Kidney epithelial cell (primary cell): ENCODE measurements at places on chromosomes 7 and 10.

- no peak for DNase-seq
Observed at GRCh38 chr7:43781726-43782607, 23.5 kb downstream of the BLVRA start.

GRCh38 chr7:29805886-29806207, 461 bp upstream of the WIPF3 start:
- DNase-seq = no peak

GRCh38 chr7:24604630-24605029, 31.4 kb downstream of the PALS2 start:
- no peak for DNase-seq

- DNase-seq = no peak
Observed at GRCh38 chr10:69490876-69491275, 39.6 kb downstream of the TSPAN15 start.

- DNase-seq = no peak
Observed at GRCh38 chr10:61120805-61121204, 176.8 kb upstream of the RHOBTB1 start.

DNA sequence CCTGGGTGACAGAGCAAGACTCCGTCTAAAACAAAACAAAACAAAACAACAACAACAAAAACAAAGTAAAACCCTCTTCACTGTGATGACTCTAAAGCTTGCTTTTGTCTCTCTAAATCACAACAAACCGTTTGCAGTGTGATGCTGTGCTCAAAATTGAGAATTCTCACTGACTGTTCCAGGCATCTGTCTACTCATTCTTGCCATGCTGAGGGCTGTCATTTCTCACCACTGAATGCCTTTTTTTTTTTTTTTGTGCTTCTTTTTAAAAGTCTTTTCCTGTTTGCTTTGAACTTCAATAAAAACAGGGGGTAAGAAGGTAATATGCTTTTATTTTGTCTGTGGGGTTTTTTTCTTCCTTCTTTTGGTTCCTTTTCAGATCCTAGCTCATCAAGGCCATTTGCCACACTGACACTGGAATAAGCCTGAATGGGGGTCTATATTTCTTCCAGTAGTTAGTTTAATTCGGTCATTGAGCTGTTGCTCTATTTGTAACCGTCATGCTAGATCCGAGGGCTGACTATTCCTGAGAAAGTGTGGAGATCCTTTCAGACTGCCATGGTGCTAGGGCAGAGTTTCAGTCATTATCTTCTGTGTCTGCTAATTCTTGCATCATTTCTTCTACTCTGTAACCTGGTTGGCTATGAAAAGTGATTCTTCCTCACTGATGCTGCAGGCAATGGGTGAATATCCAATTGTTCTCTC, 10.6 kb downstream of the FAS start:
- no peak for DNase-seq

DNA sequence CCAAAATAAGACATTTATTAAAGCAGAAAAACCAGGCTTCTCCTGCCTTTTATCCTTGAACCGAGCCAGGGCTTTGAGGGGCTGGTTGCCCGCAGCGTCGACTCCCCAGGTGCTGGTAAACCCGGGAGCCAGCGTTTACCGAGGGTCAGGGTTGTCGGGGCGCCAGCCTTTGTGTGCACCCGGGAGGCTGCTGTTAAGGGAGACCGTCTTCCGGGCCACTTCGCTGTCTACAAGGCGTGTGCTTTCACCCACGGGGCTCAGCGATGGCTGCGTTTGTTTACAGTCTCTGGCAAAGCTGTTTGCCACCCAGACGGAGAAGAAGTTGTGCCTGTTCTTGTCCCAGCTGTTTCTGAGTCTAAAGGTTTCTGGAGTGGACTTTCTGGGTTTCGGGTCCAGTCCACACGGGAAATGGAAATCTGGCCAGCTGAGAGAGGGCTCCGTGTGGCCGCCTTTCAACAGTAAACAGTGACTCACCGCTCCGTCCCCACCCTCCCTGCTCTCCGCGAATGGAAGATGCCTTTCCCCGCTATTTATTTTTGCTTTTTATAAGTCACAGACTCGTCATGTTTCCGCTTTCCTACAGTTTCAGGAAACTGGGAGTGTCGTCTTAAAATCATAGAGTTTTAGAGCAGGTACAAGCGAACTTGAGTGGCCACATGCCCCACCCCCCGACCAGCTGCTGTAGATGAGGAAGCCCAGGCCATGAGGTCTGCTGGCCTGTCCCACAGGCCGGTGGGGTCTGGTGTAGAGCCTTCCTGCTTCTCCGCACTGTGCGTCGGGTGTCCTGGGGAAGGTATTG, 2.2 kb downstream of the MAFK start:
- DNase-seq = peak; percentile 71

DNA sequence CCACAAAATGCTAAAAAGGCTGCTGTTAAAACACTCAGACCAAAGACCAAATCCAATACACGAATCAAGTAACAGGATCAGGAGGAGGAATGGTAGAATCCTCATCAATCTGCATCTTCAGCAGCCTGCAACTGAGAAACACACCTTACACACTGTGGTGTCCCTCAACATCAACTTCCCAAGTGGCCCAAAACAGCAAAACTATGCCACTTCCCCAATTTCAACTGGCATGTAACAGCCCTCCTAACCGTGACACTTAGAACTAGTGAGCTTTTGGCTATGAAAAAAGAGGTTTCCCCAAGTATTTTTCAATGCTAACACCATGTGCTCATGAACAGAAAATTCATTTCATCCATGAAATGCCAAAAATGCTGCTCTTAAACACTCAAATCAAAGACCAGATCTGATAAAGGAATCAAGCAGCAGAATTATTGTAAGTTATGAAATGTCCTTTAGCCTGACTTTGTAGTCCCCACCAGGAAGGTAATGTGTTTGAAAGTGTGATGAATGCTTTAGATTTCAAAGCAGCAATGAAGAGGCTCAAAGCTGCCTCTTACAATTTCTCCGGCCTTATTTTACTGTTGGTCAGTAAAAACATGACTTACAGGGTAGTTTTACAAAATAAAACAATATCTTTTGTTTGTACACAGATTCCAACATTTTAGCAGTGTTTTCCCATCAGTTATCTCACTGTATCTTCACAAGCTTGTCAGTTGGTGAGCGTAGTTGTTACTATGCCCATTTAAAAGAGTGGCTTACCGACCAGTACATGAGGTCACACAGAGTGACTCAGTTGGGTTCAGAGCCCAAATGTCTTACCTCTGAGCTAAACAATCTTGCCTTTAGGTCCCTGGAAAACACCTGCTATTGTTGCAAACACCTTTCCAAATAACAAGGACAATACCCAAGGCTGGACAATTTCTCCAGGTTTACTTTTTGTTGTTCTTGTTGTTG, 65.7 kb upstream of the ASAH2 start:
- DNase-seq = no peak

GRCh38 chr7:70812511-70812910, 319.4 kb upstream of the GALNT17 start:
- DNase-seq = no peak

DNA sequence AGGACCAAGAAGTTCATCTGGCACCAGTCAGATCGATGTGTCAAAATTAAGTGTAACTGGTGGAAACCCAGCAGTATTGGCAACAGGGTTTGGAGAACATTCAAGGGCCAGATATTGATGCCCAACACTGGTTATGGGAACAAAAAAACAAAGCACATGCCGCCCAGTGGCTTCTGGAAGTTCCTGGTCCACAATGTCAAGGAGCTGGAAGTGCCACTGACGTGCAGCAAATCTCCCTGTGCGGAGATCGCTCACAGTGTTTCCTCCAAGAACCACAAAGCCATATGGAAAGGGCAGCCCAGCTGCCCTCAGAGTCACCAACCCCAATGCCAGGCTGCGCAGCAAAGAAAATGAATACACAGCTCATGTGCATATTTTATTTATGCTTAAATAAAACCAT, 10.1 kb upstream of the C7orf33 start:
- no peak for DNase-seq

DNA sequence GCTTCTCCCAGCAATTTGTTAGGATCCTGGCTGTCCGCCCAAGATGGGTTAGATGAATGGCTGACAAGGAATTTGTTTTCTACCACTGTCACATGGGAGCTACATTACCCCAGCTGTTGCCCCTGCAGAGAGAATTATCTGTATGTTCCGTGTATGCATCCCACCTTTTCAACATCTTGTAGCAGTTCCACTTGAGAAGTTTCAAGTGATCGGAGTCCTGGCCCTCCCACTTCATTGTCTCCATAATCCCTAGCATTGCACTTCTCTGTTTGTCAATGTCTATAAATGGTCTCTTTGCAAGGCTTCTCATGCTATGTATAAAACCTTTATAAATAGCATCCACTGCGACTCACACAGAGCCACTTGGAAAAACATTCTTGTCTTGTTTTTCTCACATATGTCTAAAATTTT, 972.5 kb downstream of the CNTNAP2 start:
- no peak for DNase-seq

DNA sequence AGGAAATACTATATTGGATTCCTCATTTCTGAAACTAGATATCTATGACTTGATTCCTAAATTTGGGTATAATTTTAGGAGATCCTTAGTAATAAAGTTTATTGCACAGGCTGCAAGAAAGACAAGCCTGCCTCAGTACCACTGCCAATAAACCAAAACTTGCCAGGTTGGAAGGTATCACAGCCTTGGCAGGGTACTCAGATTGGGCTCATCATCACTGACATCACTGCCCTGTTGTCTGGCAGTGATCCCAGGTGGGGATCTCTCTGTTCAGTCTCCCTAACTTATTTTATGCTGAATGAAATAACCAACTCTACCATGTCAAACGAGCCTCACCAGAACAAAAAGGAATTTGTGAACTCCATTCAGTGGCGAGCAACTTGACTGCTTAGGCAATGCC, 18.8 kb downstream of the FIGNL1 start:
- no peak for DNase-seq

DNA sequence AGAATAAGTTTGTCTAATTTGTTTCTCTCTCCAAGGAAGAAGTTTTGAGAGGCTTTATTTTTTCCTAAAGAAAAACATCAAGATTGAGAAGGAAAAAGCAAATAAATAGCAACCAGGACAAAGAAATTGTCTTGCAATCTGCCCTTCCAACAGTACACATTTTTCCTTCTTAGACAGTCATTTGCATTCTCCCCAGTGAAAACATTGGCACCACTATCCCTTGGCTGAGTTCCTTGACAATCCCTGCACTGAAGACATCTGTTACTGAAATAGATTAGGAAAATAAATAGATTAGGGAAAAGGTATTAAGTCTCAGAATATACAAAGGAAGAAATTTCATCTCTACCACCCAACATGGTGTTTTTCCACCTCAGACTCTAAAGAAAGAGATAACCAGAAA, 12.2 kb upstream of the TMEM243 start:
- DNase-seq = no peak

DNA sequence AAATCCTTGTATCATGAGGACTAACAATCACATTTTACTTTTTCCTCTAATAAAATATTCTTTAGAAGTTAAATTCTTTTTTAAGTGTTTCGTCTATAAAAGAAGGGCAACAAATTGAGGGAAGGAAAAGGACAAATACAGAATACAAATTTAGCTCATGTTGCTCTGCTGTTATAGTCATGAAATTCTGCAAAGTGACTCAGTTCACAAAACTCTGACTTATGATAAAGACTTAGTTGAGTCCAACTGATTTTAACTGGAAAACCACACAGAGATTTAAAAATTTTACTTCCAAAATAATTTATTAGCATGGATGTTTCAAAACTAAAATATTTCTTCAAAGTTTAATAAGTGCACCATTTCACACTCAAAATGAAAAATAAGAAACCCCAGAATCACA, 75.0 kb upstream of the GPR22 start:
- DNase-seq = no peak

DNA sequence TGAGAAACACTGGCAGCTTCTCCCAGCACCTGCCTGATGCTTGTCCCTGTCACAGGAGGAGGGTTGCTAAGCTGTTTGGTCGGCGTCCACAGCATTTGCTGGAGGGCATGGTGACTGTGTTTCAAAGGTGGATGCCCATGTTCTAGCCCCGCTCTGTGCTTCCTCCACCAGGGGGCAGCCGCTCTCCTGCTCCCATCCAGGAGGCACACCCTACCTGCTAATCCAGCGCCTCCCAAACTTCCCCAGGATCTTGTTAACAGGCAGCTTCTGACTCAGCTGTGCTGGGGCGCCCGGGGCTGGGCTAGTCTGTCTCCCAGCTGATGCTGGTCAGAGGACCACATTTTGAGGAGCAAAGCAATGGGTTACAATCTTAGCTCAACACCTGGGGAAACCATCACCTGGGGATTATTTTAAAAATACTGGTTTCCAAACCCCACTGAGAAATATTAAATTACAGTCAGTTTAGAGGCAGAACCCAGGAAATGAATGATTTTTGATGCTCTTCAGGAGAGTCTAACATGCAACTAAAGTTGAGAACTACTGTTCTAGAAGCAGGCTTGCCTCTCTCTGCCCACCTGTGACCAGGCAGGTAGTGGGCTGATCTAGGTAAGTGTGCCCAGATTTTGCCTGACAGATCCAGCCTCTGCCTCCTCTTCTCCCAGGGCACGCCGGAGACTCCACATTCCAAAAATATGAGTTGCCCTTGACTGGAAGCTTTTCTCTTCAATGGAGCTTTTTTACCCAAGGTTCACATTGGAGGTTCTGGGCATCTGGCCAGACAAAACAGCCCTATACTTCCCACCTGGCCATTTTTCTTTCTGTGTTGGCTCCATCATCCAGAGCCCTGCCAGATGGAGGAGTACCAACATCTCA, 92.7 kb upstream of the GPR26 start:
- DNase-seq = no peak

DNA sequence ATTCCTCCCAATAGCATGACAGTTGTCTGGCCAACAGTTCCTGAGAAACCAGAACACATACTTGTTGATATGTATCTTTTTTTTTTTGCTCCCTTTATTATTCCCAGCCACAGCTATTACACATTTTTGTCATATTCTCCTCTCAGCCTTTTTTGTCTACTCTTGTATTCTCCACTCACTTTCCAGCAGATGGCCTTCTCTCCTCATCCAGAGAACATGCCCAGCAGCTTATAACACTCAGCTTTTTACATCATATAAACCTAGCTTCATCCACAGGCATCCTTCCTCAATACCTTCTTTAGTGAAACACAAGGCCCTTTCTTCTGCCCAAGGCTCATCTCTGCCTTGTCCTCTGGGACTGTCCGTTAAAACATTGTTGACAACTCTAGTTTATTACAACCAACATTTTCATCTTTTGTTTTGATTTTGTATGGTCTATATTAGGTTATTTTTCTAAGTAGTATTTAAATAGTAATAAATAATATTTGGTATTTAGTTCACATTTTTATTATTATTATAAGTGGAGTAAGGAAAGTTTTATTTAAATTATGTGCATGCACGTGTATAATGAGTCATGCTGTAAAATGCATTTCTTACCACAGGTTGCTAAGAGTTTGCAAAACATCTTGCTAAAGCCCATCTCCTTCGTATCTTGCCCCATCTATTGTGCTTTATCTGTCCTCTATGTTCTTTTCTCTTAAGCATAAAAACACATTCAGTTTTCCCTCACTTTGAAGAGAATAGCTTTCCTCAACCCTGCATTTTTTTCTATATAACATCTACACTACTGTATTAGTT, 101.5 kb downstream of the ORC5 start:
- DNase-seq = no peak

GRCh38 chr10:119233821-119234220, 26.4 kb downstream of the GRK5 start:
- no peak for DNase-seq

DNA sequence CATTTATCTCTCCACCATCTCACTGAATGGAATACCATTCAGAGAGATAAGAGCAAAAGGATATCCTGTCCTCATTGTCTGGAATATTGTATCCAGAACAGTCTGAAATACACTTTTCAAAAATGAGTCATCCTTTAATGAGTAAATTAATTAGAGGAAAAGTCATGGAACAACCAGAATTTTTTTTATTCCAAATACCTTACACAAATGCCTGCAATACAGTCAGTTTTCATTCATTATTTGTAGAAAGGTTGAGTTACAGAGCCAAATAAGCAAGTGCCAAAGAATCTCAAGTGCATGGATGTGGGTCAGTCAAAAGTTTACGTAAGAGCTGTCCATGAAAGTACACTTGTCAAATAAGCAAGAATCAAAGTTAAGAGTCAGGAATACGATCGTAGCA, 482.6 kb downstream of the IPMK start:
- DNase-seq = no peak
